ENCODE measurements at places on chromosomes 1 and 21. TPM values are rescaled to one million over a fixed set of nuclear protein-coding genes. Genes with fewer than 3 reads are reported as not detected.

The TSPEAR gene
- not detected for total RNA-seq

GRCh38 chr21:17784604-17785402, 34.4 kb downstream of the C21orf91 start:
- H3K36me3 ChIP-seq, result peaks cover 12% of the 10 kb centered on the region
- no peaks in the 10 kb centered on the region for H3K27me3 ChIP-seq
- H3K27ac ChIP-seq, result no peak overlapping the region

The ERI3 gene
- 38.0 TPM for total RNA-seq

- peaks cover 15% of the 10 kb centered on the region for H3K36me3 ChIP-seq
- H3K27ac ChIP-seq, result peak overlapping the region; percentile 82
These were observed 5.8 kb upstream of the CCDC27 start for GRCh38 chr1:3746389-3746829.

DNA sequence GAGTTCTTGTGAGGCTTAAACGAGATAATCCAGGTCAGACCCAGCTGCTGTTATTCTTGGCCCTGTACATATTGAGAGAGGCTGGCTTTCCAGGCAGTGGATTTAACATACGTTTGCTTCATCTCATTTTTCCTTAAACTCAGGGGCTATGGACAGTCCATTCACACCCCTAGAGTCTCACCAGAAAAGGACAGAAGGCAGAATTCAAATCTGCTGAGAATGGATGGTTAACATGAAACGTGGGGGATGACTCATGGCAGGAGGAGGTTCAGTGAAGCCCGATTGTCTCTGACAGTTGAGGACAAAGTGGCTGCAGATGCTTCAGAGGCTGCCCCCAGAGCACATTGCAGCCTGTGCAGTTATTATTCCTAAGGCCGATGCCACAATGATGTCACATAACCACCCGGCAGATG, 39.5 kb downstream of the TGFB2 start:
- no peaks in the 10 kb centered on the region for H3K27me3 ChIP-seq
- peaks cover 7% of the 10 kb centered on the region for H3K4me1 ChIP-seq
- no peaks in the 10 kb centered on the region for H3K36me3 ChIP-seq
- DNase-seq, result no peak
- H3K4me3 ChIP-seq, result no peak overlapping the region

The ERVH48-1 gene
- not detected for total RNA-seq

The TGFB2 gene
- total RNA-seq, result 8.7 TPM

The A3GALT2 gene
- not detected for total RNA-seq

The LEFTY1 gene
- not detected for total RNA-seq

The UMODL1 gene
- total RNA-seq, result not detected

The SPRR3 gene
- total RNA-seq, result not detected

The PM20D1 gene
- total RNA-seq, result 1.2 TPM

DNA sequence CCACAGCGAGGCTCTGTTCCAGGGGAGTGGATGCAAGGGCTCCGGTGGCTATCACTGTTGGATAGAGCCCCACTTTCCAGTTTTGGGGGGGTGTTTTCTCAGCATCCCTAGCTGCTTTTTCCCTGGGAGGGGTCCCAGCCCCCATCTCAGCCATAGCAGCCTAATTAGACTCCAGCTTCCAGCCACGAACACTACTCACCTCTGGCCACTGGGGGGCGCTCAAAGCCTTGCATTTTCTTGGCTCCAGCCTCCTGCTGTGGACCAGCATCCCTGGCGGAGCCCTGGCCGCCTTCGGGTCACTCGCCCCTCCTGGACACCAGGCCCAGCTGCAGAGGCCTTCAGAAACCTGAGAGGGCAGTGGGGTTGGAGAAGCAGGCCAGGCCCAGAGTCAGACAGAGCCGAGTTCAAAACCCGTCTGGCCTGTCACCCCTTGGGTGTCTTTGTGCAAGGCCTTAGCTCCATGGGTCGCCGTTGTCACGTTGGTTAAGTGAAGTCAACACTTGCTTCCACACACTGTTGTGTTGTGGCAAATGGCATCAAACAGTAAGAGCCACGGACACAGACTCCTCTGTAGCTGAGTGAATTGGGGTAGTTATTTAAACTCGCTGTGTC, 93.5 kb upstream of the ACTL8 start:
- H3K4me1 ChIP-seq, result no peaks in the 10 kb centered on the region
- peaks cover 71% of the 10 kb centered on the region for H3K36me3 ChIP-seq
- H3K4me3 ChIP-seq, result no peak overlapping the region
- no peaks in the 10 kb centered on the region for H3K27me3 ChIP-seq
- H3K27ac ChIP-seq, result no peak overlapping the region

DNA sequence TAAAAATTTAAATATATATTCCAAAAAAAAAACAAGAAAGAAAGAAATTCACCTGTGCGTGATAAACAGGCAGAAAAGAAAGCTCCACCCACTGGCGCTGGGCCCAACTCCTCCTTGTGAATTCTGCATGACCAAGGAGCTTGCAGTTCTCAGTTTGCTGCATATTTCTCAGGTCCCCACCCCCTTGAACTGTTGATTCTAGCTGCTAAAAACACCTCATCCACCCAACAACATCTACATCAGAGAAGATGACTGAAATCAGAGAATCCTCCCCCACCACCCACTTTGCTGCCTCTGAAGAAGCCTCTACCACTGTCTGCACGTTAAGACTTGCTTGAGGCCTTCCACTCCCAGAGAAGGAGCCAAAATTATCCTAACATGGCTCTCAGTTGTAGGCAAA, 104.8 kb downstream of the RGS2 start:
- no peaks in the 10 kb centered on the region for H3K27me3 ChIP-seq
- H3K36me3 ChIP-seq, result no peaks in the 10 kb centered on the region
- H3K27ac ChIP-seq, result no peak overlapping the region
- H3K4me3 ChIP-seq, result no peak overlapping the region
- H3K4me1 ChIP-seq, result no peaks in the 10 kb centered on the region

- no peaks in the 10 kb centered on the region for H3K27me3 ChIP-seq
- H3K36me3 ChIP-seq, result no peaks in the 10 kb centered on the region
- no peak overlapping the region for H3K4me3 ChIP-seq
- H3K27ac ChIP-seq, result no peak overlapping the region
These were observed 251.9 kb downstream of the DPYD start for GRCh38 chr1:97668945-97669344.

- no peaks in the 10 kb centered on the region for H3K4me1 ChIP-seq
- H3K4me3 ChIP-seq, result no peak overlapping the region
- H3K36me3 ChIP-seq, result no peaks in the 10 kb centered on the region
These were observed 253.4 kb downstream of the RHOU start for GRCh38 chr1:228988664-228989063.

GRCh38 chr1:71533950-71534349, 453.1 kb upstream of the ZRANB2 start:
- no peaks in the 10 kb centered on the region for H3K36me3 ChIP-seq
- H3K27ac ChIP-seq, result no peak overlapping the region
- H3K4me3 ChIP-seq, result no peak overlapping the region
- DNase-seq, result no peak

The RAB3B gene
- total RNA-seq, result 0.04 TPM

DNA sequence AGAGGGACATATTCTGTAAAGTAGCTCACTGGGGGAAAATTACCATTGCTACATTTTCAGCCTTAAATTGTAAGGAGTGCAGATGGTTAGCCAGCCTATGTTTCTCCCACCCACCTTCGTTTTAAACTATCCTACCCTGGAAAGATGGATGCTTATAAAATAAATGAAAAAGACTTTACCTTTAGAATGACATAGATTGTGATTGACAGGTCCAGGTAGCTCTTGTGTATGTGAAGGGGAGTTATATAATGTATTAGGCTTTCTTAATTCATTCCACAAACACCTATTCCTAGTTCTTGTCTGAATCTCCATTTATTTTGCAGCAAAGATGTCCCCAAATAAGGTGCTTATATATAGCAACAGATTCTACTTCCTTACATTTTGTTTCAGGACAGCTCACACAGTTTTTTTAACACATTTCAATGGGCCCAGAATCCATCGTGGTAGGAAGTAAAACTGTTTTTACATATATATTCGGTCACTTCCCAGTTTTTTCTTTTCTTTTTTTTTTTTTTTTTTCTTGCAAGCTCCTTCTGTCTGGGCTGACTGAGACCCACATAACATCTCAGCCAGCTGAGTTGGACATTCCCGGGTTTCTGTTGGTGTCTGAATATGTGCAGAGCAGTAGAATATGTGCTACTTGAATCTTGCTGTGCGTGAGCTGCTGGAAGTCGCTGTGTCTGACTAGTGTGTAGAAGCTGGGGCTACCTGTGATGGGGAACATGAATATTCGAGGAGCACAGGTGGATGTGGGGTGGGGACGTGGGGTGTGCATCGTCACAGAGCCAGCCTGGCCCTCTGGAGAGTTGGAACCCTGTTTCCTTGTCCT, 27.8 kb downstream of the UCK2 start:
- no peak for DNase-seq
- no peak overlapping the region for H3K4me3 ChIP-seq
- H3K36me3 ChIP-seq, result no peaks in the 10 kb centered on the region
- H3K4me1 ChIP-seq, result no peaks in the 10 kb centered on the region

The DRAXIN gene
- total RNA-seq, result not detected

DNA sequence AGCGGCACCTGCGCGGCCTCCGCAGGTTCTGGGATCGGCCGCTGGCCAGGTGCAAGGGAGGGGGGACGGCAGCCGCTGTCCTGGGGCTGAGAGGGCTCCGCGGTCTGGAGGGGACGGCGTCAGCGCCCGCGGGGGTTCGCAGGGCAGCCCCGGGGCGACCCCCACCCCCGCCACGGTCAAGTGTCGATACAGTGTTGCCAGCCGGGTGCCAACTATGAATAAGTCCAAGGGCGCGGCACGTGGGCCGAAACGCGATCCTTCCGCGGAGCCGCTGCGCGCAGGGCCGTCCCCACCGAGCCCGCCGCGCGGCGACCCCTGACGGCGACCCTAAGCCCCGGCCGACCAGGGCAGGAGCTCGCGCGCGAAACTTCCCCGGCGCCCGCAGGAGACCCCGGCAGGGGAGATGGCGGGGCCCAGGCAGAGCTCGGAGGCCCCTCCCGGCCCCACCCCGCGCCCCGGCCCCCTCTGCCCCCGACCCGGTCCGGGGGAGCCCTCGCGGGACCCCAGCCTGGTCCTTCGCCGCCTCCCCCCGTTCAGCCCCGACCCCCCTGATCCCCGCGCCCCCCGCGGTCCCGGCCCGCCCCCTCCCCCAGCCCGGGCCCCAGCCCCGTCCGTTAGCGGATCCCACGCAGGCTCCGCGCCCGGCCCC, 586 bp upstream of the AGPAT3 start:
- H3K4me1 ChIP-seq, result no peaks in the 10 kb centered on the region
- no peaks in the 10 kb centered on the region for H3K27me3 ChIP-seq
- H3K36me3 ChIP-seq, result peaks cover 6% of the 10 kb centered on the region
- peak overlapping the region; percentile 85 for H3K27ac ChIP-seq
- DNase-seq, result no peak
- peak overlapping the region; percentile 75 for H3K4me3 ChIP-seq

The ADGRL4 gene
- 15.1 TPM for total RNA-seq

- no peak overlapping the region for H3K27ac ChIP-seq
- H3K27me3 ChIP-seq, result no peaks in the 10 kb centered on the region
- no peaks in the 10 kb centered on the region for H3K36me3 ChIP-seq
- no peak for DNase-seq
- H3K4me3 ChIP-seq, result no peak overlapping the region
- H3K4me1 ChIP-seq, result peaks cover 10% of the 10 kb centered on the region
These were observed 48.9 kb downstream of the HLCS start for GRCh38 chr21:36917471-36918158.

DNA sequence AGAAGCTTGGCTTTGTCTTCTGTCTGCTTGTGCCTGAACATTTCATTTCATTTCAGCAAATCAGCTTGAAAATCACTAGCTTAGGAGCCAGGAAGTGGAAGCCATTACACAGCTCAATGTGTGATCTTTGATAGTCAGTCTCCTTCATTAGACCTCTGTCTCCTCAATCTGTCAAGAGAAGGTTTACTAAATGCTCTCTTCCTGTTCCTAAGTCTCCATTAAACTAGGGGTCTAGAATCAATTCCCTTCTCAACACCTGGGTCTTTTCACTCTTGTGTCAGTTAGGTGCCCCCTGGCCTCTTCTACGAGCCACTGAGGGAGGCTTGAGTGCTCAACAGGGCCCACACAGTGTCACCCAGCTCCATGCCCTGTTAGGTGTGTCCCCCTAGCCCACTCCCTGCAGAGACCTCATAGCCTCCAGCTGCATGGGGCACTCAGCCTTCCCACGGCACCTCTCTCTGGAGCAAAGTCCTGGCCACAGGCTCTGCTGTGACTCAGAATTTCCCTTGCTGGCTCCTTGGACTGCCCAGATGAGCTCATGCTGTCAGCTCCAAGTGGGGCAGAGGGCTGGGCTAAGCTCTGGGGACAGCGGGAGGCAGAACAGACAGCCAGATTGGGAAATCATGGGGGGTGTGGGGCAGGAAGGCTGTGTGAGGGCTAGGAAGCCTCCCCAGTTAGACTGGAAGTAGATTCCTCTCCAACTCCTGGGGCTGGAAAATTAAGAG, 115.7 kb upstream of the IPO9 start:
- no peak overlapping the region for H3K4me3 ChIP-seq
- H3K36me3 ChIP-seq, result peaks cover under 1% of the 10 kb centered on the region
- H3K27me3 ChIP-seq, result no peaks in the 10 kb centered on the region
- H3K4me1 ChIP-seq, result no peaks in the 10 kb centered on the region
- DNase-seq, result peak; percentile 99

The DSCAM gene
- not detected for total RNA-seq

The KPNA6 gene
- 47.3 TPM for total RNA-seq

DNA sequence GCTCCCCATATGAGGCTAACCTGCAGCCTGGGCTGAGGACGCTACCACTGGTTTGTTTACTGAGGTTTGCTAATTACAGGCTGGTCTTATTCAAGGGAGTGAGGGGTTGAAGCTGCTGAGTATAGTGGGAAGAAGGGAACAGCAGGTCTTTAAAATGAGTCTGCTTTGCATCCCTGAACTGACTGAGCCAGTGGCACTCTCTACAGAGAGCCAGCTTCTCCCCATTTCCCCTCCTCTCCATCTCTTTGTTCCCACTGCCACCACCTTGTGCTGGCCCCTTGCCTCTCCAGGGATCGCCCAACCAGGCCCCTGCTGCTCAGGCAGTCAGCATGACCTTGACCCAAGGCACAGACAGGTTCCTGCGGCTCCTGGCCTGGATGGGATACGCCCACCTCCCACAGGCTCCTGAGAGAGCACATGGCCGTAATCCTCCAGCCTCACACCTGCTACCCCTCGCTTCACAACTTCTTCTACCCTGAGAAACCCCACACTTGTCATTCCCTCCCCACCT, 45.0 kb downstream of the IER5 start:
- no peaks in the 10 kb centered on the region for H3K27me3 ChIP-seq
- no peak overlapping the region for H3K27ac ChIP-seq
- no peaks in the 10 kb centered on the region for H3K36me3 ChIP-seq
- no peak for DNase-seq

DNA sequence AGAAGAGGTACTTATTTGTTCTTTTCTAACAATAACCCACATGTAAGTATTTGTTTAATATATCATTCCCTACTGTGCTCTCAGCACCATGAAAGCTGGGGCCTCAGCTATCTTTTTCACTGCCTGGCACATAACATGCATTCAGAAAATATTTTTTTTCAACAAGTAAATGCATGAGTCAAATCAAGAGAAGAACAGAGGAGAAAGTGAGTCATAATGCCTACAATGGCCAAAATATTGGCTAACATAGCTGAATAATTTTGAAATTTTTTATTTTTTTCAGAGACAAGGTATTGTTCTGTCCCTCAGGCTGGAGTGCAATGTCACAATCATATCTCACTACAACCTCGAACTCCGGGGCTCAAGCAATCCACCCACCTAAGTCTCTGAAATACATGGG, 252.2 kb upstream of the ADAMTS5 start:
- H3K27me3 ChIP-seq, result no peaks in the 10 kb centered on the region
- no peak for DNase-seq
- H3K4me1 ChIP-seq, result no peaks in the 10 kb centered on the region

All from right atrium auricular region (tissue), 2 donors.